Hematopoietic multipotent progenitor cell (in vitro differentiated cells): ENCODE measurements at places on chromosomes 7 and 10. TPM values are rescaled to one million over a fixed set of nuclear protein-coding genes. Genes with fewer than 3 reads are reported as not detected.

The SPDYE2B gene
- not detected for total RNA-seq

DNA sequence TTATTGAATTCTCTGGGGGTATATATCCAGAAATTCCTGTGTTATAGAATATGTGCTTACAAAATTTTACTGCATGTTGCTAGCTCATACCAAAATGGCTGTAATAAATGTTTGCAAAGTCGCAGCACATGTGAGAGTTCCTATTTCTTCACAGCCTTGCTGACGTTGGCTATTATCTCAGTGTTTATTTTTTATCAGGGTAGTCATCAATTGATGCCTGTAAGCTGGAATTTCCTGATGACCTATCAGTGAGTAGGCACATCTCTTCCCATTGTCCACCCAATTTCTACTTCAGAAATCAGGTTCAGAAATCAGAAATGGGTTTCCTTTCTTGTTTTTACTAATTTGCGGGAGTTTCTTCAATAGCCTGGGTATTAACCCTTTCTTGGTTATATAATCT, 268.1 kb upstream of the FZD8 start:
- DNase-seq, result no peak

DNA sequence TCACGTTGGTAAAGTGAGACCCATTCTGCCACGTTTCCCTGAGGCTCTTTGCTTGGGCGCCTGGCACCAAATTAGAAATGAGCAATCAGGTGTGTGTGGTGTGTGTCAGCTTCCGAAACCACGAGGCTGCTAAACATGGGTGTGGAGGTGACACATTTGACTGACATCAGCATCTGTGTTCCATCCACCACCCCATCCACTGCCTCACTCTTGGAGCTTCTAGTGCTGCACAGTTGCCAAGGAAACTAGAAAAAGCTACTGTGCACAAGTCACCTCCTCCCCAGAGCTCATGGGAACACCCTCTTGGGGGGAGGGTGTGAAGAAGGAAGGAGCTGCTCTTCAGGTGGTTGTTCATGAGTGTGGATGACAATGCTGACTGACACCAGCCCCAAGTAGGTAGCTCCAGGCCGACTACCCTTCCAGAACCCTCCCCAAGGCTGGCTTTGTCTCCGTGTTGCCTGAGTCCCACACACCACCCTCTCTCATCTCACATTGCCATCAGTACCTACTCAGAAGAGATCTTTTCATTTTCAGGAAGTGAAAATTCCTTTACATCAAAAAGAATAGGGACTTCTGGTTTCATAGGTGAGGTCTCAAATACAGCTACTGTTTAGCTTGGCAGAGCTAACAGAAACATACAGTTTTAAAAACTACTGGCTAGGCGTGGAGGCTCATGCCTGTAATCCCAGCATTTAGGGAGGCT, 152.2 kb downstream of the TMEM178B start:
- DNase-seq, result no peak

DNA sequence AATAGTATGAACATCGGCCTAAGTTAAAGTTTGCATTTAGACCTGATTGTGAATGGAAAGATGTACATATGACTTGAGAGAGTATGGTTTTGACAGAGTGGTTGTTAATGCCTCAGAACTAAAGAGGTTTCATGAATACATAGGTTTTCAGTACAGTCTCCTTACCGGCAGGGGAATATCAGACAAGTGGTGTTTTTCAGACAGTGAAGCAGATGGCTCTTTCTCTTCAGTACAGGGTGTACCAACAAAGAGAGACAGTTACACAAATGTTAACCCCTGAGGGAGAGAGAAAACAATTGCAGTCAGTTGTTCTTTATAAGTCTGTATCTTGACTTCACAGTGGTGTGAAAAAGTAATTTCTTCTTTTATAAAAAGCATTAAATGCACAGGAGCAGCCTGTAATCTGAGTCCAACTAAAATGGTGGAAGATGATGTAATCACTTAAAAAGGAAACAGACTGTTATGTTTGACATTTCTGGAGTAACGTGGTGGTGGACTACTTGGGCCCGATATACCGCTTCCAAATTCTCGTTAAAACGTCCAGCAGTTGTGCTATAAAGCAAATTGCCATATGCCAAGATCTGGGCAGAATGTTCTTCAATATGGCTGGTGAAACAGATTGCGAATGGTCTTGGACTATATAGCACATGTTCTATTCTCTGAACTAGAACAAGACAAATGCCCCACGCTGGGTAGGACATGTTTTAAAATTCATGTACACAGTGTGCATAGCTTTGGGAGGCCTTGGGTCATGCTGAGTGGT, 69.2 kb downstream of the SDK1 start:
- no peak for DNase-seq

- no peak for DNase-seq
Observed at GRCh38 chr7:83155407-83155806, 7.3 kb downstream of the PCLO start.

DNA sequence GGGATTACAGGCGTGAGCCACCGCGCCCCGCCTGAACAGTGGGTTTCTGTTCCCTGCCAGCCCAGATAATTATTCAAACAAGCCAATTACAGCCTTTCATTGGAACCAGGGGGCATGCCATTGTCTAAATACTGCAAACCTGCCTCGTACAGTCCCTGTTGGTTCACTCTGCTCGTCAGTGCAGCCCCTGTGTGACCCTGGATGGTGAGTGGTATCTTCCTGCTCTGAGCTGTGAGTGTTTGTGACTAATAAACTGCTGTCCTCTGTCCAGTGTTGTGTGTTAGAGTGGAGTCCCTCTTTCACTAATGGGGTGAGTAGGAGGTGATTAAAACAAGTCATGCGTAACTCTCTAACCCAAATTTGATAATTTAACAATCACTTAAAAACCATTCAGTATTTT, 176.5 kb upstream of the FAM3C start:
- DNase-seq, result no peak
